ENCODE measurements at places on chromosomes 11 and 22.

DNA sequence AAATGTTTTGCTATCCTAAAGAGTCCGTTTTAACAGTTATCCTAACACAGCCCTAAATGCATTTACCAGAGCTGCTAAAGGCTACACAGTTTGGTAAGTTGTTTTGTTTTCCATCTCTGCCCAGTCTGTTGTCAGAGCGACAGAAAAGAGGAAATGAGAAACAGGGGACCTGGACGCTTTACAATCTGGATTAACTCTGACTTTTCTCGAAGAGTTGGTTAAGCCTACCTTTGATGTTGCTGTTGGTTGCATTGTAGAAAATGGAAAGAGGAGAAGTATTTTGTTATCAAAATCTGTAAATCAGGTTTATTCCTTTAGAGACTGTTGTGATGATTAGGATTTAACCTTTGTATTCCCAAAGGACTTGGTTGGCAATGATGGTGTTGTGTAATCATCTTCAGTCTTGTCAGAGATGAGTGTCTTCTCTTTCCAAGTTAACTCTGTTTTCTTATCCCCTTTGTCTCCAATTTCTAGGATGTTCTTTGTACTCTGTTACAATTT is 481 bp downstream of the ANGPTL5 start:
- no peak for DNase-seq

GRCh38 chr11:22536071-22536470 is 89.6 kb downstream of the FANCF start:
- no peak for DNase-seq

GRCh38 chr11:77046060-77046501 is 11.9 kb downstream of the B3GNT6 start:
- no peak for DNase-seq

DNA sequence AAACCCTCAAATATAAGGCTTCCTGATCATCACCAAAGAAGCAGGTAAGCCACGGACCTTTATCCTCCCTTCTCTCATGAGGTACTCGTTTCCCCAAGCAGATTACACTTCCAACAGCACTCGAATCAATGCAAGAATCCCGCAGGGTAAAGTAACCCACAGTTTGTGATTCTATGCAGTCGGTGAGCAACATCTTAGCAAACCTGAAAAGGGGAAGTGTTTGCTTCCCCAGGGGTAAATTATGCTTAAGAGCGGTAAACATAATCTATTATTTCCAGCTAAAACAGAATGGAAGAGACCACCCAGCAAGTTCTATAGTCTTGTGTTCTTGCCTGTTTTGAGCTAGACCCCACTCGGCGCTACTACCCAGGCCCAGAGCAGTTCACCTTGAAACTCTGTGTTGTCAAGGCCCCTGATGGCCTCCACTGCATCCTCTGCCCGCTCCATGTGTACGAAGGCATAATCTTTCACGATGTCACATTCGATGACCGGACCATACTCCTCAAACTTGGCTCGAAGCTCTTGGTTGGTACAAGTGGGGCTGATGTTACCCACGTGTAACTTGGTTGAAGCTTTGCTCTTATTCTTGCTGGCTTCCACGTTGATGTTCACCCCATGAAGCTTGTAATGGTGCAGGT is 1.3 kb downstream of the RBM4B start:
- DNase-seq: no peak

DNA sequence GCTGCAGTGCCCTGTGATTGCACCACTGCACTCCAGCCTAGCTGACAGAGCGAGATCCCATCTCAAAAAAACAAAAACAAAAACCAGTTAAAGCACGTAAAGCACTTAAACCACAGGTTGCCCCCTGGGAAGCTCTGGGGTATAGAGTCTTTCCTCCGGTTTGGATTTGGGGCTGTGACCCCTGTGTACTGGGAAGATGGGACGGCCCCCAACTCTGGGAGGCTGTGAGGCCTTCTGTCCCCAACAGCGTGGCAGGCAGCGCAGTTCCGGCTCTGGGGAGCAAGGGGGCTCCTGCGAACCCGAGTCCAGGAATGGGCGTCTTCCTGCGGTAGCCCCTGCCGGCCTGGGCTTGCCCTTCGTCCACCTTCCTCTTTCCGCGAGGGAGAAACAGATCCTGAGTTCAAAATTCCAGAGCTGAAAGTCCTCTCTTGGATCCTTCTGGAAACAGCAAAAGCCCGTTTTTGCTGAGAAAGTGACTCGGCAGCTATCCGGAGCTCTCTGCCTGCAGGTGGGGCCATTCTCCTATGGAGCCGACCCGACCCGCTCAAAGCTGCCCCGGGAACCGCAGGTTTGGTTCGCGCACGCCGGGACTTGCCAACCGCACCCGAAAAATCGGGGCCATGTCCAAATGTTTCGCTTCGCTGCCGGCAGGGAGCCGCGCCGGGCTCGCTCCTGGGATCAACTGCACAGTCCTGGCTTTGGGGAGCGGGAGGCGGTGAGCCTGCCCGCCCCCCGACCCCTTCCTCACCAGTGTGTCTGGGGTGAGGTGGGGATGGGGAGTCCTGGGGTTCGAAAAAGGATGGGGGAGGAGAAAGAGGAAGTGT is 36.3 kb upstream of the POLA2 start:
- DNase-seq: peak; percentile 7

DNA sequence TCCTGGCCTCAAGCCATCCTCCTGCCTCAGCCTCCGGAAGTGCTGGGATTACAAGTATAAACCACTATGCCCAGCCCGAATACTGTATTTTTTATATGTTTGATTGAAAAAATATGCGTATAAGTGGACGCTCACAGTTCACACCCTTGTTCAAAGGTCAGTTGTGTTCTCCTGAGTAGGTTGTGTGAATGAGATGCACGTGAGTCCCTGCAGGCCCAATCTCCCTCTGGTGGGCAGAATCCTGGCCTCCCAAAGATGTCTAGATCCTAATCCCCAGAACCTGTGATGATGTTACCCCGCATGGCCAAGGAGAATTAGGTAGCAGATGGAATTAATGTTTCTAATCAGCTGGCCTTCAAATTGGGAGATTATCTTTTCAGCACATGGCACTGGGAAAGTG is 41.9 kb downstream of the CTTN start:
- no peak for DNase-seq

DNA sequence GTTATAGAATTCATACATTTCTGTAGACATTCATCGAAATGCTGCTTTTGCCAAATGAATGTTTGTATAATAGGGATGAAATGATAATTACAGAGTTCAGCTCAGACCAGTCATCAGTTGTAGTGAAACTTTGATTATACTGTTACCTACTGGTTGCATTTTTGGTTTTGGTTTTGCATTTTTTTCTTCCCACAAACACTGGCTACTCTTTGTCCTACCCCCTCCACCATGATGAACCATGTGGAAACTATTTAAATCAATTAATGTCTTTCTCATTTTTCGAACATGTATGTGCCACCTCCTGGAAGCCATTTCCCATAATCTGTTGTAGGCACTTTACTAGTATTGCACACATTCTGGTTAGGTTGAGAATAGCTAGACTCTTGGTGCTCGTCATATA is 75.3 kb upstream of the MTNR1B start:
- no peak for DNase-seq

DNA sequence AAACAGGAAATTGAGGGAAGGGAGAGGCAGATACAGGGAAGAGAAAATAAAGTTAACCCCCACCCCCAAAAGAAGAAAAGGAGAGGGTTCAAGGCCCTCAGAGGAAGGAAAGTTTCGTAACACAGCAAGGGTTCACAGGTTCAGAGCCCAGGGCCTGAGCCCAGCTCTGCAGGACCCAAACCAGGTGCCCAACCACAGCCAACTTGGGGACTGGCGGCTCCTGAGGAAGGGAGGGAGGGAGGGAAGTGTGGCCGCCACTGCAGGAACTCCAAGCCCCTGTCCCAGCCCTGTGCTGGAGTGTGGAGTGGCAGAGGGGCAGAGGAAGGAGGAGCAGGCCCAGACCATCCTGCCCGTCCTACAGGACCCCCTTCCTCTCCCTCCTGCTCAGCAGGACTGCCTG is 59.2 kb downstream of the ELFN2 start:
- no peak for DNase-seq

DNA sequence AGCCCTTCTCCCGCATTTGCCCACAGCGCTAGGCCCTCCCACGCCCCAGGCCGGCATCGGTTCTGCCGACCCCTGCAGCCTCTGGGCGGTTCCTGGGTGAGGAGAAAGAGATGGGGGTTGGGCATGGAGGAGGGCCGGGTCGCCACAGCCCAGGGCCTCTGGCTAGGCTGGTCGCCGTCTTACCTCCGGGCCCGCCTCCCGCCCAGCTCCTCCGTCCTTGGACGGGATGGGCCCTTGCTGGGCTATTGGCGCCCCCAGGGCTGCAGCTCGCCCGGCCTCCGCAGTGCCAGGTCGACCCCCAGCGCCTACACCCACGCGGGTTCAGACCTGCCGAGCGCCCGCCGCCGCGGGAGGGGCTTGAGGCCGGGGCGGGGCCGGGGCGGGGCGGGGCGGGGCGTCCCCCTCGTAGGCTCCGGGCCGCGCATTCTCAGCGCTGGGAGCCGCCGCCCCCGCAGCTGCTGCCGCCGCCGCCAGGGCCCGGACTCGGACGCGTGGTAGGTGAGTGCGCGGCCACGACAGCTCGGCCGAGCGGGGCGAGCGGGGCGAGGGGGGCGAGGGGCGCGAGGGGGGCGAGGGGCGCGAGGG is at the start of gene CD151:
Gene CD151, plus strand, starts transcription at position 424 of the 585 bp plus-strand sequence. CDS start 3,118 bp downstream, outside the sequence.
- DNase-seq: no peak

- no peak for DNase-seq
These were observed 21.6 kb upstream of the PHLDA2 start for GRCh38 chr11:2950825-2951224.

DNA sequence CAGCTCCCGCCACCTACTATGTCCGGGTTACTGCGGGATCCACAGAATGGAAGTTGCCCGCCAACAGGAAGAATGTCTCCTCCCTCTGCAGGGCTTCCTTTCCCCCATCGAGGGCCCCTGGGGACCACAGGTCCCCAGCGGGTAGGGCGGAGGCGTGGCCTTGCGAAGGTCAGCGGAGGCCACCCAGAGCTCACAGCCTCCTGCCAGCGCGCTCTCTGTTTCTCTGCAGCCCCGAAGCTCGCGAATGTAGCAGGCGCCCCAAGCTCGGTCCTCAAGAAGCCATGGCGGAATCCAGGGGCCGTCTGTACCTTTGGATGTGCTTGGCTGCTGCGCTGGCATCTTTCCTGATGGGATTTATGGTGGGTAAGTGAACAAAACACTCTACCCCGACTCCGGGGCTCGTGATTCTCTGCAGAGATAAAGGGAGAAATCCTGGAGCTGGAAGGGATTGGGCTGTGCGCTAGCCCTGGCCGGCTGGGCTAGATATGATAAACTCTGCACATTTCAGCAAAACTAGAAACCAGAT is at the start of gene NAALAD2:
Gene NAALAD2, plus strand, starts transcription at position 186 of the 526 bp plus-strand sequence. Its CDS starts 96 bp downstream, at position 282.
- DNase-seq: no peak

GRCh38 chr11:81892770-81893635 is 840.7 kb downstream of the FAM181B start:
- no peak for DNase-seq

DNA sequence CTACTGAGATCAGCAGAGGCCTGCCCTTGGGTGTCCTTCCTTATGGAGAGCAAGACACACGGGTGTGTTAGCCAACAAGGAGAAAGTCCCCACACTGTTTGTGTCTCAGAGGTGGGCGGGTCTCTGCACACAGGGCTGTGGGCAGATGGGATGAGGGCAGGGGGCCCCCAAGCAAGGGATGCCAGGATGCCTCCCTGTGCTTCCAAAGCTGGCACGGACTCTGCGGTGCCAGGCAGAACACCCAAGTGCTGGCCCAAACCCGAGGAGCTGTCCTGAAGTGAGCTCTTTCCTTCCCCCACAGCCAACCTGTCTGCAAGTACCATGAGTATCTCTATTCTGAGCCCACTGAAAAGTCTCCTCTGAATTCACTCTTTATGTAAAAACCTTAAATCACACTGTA is 273.3 kb downstream of the CTTN start:
- no peak for DNase-seq

- no peak for DNase-seq
These were observed 106.0 kb upstream of the ASPHD2 start for GRCh38 chr22:26323013-26323412.

DNA sequence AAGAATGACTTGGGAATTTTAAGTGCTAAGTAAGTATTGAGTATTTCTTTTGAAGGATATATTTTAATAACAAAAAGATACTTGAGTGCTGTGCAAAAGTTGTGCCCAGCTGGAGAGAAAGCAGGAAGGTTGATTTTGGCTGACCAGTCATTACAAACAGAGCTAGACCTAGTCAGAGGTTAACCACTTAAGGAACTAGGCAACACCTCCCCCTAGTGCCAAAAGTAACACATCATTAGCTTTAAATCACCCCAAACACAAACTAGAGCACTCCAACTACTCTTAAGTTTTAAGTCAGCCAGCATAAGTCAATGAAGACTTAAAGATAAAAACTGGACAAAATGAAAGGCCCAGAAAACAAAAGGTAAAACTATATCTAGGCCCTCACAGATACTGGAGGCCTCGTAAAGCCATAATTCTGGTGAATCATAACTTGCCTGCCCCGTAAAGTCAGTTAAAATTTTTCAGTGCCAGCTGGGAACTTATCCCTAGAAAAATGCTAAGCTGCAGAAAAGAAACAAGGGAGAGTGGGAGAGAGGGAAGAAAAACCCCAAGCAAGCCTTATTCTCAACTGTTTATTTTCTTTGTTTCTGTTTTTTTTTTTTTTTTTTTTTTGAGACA is 4.6 kb downstream of the TMEM9B start:
- peak; percentile 3 for DNase-seq

- no peak for DNase-seq
These were observed 45.5 kb downstream of the KCNJ1 start for GRCh38 chr11:128821556-128821955.

DNA sequence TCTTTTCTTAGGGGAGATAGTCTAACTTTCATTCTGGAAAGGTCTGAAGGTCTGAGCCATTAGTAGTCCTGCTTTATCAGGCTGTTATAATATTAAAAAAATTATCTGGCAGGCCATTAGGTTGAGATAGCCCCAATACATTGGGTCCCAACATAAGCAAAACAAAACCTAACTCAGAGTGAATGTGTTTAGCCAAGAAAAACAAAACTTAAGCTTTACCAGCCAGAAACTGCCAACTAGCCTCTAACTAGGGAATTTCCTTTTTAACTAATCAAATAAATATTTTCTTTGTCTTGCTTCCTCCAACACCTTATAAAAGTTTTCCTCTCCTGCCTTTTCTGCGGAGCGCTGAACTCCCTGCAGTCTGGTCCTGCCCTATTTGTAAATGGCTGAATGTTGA is 1137.7 kb upstream of the CNTN5 start:
- no peak for DNase-seq

- DNase-seq: no peak
These were observed 242.1 kb downstream of the LUZP2 start for GRCh38 chr11:24738972-24739371.
